ENCODE measurements at places on chromosomes 6 and 20.

- DNase-seq, result peak; percentile 39
These were observed 16.7 kb downstream of the TAB2 start for GRCh38 chr6:149334201-149334600.

- no peak for DNase-seq
These were observed 75.0 kb downstream of the MBOAT1 start for GRCh38 chr6:20137240-20137639.

GRCh38 chr6:116144605-116145004 lies 18.7 kb upstream of the COL10A1 start:
- DNase-seq, result no peak

GRCh38 chr20:3925899-3926638 lies 36.9 kb downstream of the PANK2 start:
- DNase-seq, result no peak

Data from hematopoietic multipotent progenitor cell treated with erythropoietin and hydrocortisone succinate and interleukin-3 and kit ligand, for 15 days (in vitro differentiated cells).